ENCODE measurements at places on chromosomes 3 and 15. TPM values are rescaled to one million over a fixed set of nuclear protein-coding genes. Genes with fewer than 3 reads are reported as not detected.

Gene DNAH12
- total RNA-seq = not detected

- no peak for DNase-seq
Observed at GRCh38 chr3:170330366-170330765, 27.1 kb upstream of the SKIL start.

GRCh38 chr3:41450416-41451231, 251.3 kb downstream of the CTNNB1 start:
- DNase-seq = no peak

DNA sequence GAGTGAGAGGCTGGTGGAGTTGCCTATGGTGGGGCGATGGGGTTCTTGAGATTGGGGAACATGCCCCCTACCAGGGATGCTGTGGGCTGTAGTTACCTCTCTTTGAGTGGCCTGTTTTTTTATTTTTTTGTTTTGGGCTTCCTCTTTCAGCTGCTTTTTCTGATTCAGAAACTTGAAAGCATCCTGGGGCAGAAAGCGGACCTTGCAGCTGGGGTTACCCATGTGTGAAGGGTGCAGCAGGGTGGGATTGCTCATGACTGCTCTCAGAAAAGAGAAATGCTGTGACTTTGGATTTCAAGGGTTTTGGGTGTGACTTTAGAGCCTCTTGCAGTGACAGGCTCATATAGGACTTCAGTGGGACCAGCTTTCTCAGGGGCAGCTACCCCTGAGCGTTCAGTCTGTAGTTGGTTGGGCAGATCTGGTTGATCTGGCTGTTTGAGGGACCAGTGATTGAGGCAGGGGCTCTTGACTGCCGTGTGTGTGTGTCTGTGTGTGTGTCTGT, 1.8 kb downstream of the LIMD1 start:
- no peak for DNase-seq
